ENCODE measurements at places on chromosomes 3 and 15. TPM values are rescaled to one million over a fixed set of nuclear protein-coding genes. Genes with fewer than 3 reads are reported as not detected.

GRCh38 chr3:194142156-194142910 is 6.4 kb downstream of the HES1 start:
- no peak for DNase-seq

DNA sequence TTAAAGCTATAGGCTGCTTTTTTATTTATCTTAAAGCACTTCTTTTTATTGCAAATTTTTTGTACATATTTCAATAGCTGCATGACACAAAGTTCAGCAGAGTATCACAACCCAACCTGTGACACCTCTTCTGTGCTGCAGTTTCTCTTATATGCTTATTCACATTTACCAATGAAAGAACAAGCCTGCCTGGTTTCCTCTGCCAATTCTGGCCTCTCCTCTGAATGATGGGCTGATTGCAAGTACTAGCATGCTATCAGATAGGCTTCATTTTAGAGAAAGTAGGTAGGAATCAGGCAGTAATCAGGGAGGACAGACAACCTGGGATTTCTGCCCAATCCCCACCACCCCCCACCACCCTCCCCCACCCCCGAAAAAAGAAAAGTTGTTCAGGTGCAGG is 26.6 kb downstream of the ACKR4 start:
- DNase-seq: no peak

DNA sequence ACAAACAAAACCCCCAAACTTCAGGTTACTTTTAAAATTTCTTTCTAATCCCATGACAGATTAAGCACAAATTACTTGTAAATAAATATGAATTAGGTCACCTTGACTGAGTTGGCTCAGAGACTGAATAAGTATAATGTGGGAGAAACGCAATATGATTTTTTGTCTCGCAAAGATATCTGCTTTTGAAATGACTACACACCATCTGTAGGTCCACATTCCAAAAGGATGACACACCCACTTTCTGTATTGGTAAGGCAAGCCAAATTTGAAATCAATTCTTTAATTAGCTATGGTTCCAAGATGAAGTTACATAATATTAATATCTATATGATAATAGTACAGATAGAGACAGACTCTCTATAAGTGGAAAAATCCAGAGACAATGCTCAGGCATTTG is 66.9 kb upstream of the CSPG5 start:
- no peak for DNase-seq

DNA sequence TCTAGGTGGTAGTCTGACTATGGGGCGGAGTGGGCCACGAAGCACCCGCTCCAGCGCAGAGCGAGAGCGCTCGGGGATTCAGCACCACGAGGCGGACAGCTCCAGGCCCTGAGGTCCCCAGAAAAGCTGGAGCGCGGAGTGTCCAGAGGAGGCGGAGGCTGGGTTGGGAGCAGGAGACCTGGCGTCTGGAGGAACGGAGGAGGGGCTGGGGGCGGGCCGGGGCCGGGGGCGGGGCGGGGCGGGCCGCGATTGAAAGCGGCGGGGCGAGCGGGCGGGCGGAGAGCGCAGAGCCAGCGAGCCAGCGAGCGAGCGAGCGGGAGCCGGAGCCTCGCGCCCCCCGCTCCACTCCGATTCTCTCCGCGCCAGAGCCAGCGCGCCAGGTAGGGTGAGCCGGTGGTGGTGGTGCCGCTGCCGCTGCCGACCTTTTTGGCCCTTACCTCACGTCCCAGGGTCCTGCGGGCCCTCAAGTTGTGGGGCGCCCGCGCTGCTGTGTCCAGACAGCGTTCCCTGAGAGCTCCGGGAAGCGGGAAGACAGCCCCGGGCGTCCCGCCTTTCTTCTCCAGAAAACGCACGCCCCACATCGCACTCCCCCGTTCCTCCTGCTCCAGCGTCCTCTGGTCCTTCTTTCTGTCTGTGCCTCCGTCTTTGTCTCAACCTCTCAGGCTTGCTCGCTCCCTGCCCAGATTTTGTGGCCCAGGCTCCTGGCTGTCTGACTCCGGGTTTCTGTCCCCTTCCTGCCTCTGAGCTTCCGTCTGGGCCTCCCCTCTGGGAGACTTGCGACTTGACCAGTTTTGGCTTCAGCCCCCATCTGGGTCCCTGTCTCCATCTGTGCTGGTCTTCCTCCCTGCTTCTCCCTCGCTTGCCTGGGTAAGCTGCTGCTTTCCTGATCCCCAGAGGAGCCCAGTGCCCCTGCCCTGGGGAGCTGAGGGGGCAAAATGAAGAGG is at the start of gene GRM2:
GRM2 (plus strand) TSS at position 281 of the 944 bp plus-strand sequence. CDS start 1,916 bp downstream, outside the sequence.
- peak; percentile 99 for DNase-seq

DNA sequence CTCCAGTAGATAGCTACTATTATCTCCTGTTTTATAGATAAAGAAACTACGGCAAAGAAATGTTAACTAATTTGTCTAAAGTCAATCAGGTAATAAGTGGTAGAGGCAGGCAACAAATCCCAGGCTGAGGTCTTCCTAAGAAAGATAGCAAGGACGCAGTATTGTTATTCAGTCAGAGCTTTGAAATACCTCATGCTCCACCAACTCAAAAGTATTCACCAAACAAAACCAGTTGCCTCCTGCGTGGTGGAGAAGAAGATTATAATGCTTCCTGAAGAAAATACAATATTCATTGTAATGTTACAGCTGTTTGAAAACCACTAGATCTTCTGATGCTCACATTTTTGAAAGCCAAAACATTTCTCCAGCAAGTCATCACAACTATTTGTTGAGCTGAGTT is 138.2 kb upstream of the CNTN4 start:
- DNase-seq: no peak

GRCh38 chr3:124800511-124801258 is 70.4 kb downstream of the UMPS start:
- no peak for DNase-seq

GRCh38 chr15:63381301-63382204 is at the start of gene CA12:
Gene CA12, minus strand, starts transcription at chr15:63381846. Its CDS starts 126 bp downstream, at chr15:63381720.
- peak; percentile 83 for DNase-seq

GRCh38 chr3:39848365-39848764 is 39.0 kb downstream of the MYRIP start:
- no peak for DNase-seq

- peak; percentile 63 for DNase-seq
Observed at GRCh38 chr3:128950223-128950938, 43.5 kb downstream of the CFAP92 start.

DNA sequence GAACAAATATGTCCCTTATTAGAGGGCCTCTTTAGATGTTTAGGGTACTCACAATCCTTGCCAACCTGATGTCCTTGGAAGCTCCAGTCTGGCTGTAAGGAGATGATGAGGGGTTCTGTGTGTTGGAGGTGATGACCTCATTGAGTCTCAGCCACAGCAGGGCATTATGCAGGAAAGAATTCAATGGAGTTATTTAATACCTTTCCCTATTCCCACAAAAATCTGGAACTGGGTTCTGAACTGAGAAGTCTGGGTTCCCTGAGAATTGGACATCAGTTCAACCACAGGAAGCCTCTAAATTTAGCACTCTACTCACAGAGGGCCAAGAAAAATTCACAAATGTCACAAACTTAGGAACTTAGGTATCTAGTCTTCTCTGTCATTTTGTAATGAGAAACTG is 36.9 kb downstream of the SLC35A5 start:
- DNase-seq: no peak

DNA sequence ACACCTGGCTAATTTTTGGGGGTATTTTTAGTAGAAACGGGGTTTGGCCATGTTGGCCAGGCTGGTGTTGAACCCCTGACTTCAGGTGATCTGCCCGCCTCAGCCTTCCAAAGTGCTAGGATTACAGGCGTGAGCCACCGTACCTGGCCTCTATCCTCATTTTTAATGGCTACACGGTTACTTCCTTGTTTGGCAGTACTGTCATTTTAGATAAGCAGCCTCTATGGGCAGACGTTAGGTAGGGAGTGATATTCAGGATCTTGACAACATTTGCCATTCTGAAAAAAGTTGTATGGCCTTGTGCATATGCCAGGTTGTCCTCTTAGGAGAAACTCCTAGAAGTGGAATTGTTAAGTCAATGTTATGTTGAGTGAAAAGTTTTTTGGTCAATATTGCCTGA is 141.7 kb downstream of the ITPR1 start:
- no peak for DNase-seq

DNA sequence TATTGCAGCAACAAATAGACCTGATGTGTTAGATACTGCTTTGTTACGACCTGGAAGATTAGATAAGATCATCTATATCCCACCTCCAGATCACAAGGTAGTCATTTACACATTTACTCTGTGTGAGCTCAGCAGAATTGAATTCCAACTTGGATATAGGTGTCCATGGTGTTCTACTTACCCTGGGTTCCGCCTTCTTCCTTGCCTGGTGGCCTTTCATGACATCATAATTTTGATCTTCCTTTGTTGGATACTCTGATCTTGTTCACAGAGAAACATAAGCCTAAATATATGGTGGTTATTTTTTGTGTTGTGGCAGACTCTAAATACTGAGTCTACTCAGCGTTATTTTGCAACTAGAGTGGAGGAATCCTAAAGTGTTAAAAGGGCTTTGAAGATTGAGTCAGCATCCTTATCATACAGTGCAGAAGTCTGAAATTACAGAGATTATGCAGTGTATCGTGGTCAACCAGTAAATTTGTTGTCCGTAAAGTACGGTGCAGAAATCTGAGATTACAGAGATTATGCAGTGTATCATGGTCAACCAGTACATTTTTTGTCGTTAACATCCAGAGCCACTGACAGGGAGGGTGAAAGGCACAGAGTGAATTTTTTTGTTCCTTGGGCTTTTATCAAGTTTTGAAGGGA is 39.1 kb upstream of the GATM start:
- no peak for DNase-seq

DNA sequence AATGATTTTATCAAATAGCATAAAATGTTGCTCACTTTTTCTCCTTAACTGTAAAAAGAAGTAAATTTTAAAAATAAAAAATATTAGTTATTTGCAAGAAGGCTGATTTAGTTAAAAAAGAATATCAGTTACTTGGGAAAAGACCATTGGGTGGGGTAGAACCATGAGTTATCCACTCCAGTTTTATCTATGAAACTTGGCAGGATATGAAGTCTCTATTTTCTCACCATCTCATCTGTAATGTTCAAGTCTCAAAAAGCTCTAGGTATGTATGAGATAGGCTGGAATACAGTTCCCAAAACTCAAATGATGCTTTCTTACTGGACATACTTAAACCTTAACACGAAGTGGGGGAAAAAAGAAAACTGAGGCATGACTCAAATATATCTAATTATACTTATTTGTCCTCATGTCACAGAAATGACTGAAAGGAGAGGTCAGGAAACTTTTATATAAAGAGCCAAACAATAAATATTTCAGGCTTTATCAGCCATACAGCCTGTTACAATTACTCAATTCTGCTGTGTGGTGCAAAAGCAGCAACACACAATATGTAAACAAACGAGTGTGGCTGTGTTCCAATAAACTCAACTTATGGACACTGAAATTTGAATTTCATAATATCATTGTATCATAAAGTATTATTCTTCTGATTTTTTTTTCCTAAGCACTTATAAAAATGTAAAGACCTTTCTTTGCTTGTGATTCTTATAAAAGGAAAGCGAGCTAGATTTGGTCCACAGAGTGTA is 131.8 kb downstream of the TBL1XR1 start:
- DNase-seq: no peak

DNA sequence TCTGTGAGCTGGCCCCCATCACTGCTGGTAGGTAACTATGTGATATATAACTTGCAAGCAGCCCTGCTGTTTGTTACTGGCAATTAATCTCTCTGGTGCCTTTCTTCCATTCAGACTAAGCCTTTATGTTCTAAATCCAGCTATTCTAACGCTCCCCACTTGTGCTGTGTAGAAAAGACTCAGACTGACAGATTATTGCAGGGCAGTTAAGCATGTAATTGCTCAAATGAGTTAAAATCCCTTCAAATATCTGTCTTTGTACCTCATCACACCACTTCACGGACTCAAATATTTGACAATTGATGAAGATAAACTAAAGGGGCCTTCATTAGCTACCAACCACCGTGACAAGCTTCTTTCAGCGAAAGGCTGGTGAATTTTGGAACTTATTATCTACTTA is 416.2 kb downstream of the NR2F2 start:
- DNase-seq: no peak

The ZCWPW2 gene
- total RNA-seq: 0.48 TPM

The COLQ gene
- 1.00 TPM for total RNA-seq

The MKRN3 gene
- total RNA-seq: not detected

The IQCF5 gene
- not detected for total RNA-seq

The FAM107A gene
- total RNA-seq: 0.07 TPM

The AGTR1 gene
- 0.30 TPM for total RNA-seq
